Ovary (tissue), 10 donors: ENCODE measurements at places on chromosomes 2 and 18. TPM values are rescaled to one million over a fixed set of nuclear protein-coding genes. Genes with fewer than 3 reads are reported as not detected.

- DNase-seq = no peak
Observed at GRCh38 chr2:127437781-127438726, 19.8 kb downstream of the PROC start.

DNA sequence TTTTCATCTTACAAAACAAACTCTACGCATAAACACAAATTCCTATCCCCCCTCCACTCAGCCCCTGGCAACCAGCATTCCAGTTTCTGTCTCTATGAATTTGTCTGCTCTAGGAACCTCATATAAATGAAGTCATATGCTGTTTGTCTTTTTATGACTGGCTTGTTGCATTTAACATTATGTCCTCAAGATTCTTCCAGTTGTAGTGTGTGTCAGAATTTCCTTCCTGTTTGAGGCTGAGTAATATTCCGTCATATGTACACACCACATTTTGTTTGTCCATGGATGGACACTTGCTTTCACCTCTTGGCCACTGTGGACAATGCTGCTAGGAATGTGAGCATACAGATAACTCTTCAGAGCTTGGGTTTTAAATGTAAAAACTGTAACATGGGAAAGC is 272.1 kb downstream of the GBX2 start:
- DNase-seq = no peak

GRCh38 chr2:49843314-49843713 is 689.0 kb upstream of the FSHR start:
- no peak for DNase-seq

- DNase-seq = no peak
Observed at GRCh38 chr2:202436626-202437025, 60.5 kb downstream of the BMPR2 start.

RAB31 gene
- polyA plus RNA-seq = 163 TPM

HDHD2 gene
- 48.4 TPM for polyA plus RNA-seq

GRCh38 chr2:219475697-219476651 is 22.7 kb upstream of the GMPPA start:
- DNase-seq = peak; percentile 81
